ENCODE measurements at places on chromosomes 2 and 18.

- no peak for DNase-seq
These were observed 549.2 kb downstream of the CCDC85A start for GRCh38 chr2:56732946-56733345.

- DNase-seq, result no peak
These were observed 24.9 kb downstream of the PELI1 start for GRCh38 chr2:64119369-64119768.

DNA sequence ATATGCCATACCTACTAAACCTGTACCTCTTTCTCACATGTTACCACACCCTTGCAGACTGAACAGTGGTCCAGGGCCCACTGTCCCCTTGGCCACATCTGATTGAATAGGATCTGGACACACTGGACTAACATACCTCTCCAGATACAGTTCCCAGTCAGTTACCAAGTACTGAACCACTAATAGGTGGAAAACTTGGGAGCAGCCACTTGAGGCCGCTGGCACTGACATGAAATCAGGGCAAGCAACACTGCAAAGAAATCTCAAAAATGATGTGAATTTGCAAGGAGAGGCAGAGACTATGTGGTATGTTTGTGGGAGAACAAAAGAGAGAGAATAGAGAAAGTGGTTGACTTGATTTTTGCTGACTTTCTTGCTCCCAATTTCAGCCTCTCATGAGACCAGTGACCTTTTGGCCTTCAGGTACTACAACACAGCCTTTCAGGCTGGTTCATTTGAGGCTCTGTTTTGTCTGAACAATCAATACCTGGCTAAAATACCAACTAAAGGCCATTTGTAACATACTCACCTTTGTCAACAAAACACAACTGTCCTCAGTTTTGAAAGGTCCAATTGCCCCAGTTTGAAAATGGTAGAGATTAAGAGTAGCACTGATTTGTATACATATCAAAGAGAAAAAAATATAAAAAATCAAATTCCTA is 7.8 kb downstream of the GRB14 start:
- no peak for DNase-seq

DNA sequence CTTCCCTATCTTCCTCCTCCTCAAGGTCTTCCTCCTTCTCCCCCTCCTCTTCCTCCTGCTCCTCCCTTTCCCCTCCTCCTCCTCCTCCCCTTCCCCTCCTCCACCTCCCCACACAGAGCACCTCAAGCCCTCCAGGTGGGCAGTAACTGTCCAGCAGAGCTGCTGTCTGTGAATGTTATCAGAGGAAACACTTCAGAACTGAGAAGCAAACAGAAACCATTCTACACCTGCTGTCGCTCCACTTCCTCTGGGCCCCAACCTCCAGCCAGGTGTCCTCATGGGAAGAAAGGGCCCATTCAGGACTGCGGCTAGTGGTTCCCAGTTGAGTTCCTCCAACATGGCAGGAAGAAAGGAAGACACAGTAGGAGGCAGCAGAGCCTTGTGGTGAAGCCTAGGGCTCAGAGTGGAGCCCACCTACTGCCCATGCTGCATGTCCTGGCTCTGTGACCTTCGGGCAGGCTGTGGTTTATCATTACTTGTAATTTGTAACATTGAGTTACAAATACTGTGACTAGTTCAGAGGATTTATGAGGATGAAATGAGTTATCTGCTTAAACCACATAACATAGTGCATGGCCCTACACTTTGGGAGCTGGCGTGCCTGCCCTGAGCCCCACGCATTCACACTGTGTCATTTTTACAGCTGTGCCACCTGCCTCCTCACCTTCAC is 165.9 kb upstream of the ID2 start:
- DNase-seq, result no peak

GRCh38 chr2:24680196-24680595 is 113.0 kb downstream of the PTRHD1 start:
- DNase-seq, result no peak

- no peak for DNase-seq
These were observed 533.4 kb downstream of the ERBB4 start for GRCh38 chr2:212005085-212005671.

DNA sequence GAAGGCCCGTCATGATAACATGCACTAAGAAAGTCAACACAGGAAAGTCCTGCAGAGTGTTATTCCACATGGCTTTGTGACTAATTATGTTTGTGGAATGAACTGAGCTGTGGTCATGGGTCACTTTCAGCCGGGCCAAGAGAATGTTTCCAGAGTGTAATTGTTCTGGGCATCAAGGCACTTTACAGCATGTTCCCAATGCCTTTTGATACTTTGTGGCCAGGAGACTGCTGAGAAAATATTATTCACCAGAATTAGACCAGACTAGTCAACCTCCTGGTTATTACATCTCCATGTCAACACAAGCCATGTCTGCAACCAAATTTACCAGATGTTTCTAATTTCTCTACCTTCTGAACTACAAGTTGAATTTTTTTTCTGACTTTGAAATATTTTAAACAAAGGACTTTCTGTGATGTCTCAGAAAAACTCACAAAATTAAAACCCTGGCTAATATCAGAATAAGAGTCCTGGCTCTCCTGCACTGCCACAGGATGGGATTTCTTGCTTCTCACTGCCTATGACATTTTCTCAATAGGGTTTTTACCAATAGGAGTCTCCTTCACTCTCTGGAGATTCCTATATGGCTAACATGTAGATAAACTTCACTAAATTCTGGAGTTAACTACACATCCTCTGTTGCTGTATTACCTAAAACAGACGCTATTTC is 90.6 kb upstream of the WDR75 start:
- no peak for DNase-seq

DNA sequence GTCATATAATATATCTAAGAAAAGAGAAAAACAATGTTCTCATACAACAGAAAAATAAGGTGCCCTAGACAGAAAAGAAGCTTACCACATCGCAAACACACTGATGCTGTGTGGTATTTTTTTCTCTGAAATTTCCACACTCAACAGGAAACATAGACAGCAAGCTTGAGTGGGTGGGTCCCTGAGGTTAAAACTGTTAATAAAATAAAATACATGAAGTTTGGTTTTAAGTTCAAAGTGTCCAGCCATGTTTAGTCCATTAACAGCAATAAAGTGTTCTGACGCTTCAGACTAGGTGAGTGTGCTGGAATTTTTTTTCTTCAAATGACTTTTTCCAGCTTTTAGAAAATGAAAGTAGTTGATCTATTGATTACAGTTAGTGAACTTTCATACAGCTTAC is 83.3 kb upstream of the EPB41L5 start:
- no peak for DNase-seq

DNA sequence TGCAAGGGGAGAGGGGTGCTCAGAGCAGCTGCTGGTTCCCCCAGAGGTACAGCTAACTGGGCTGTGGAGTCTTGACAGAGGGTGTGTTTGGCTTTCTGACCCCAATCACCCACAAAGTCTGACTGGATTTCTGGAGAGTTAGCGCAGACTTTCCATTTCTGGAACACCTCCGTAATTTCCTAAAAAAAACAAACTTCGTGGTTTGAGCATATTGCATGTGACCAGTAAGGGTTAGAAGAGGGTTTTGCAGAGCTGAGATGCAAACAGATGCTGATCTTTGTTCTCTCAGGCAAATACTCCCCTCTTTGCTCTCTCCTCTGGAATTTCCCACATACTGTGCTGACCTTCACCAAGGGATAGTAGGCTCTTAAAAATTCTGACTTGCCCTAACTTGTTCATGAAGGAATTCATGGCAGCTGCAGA is 44.5 kb upstream of the TMEM247 start:
- DNase-seq, result no peak

DNA sequence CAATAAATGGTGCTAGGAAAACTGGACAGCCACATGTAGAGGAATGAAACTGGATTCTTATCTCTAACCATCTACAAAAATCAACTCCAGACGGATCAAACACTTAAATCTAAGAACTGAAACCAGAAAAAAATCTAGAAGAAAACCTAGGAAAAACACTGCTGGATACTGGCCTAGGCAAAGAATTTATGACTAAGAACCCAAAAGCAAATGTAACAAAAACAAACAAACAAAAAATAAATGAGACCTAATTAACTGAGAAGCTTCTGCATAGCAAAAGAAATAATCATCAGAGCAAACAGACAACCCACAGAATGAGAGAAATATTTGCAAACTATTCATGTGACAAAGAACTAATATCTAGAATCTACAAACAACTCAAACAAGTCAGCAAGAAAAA is 314.0 kb upstream of the REV1 start:
- no peak for DNase-seq

- no peak for DNase-seq
These were observed 66.0 kb upstream of the FAM136A start for GRCh38 chr2:70367722-70368323.

GRCh38 chr2:226310146-226310545 is 489.5 kb downstream of the IRS1 start:
- no peak for DNase-seq

- no peak for DNase-seq
These were observed 77.5 kb downstream of the MARCO start for GRCh38 chr2:119019521-119019920.

GRCh38 chr2:80288576-80288975 is 16.0 kb downstream of the LRRTM1 start:
- no peak for DNase-seq

GRCh38 chr18:7879717-7880116 is 312.6 kb downstream of the PTPRM start:
- DNase-seq, result no peak
